ENCODE measurements at places on chromosomes 12 and 14.

DNA sequence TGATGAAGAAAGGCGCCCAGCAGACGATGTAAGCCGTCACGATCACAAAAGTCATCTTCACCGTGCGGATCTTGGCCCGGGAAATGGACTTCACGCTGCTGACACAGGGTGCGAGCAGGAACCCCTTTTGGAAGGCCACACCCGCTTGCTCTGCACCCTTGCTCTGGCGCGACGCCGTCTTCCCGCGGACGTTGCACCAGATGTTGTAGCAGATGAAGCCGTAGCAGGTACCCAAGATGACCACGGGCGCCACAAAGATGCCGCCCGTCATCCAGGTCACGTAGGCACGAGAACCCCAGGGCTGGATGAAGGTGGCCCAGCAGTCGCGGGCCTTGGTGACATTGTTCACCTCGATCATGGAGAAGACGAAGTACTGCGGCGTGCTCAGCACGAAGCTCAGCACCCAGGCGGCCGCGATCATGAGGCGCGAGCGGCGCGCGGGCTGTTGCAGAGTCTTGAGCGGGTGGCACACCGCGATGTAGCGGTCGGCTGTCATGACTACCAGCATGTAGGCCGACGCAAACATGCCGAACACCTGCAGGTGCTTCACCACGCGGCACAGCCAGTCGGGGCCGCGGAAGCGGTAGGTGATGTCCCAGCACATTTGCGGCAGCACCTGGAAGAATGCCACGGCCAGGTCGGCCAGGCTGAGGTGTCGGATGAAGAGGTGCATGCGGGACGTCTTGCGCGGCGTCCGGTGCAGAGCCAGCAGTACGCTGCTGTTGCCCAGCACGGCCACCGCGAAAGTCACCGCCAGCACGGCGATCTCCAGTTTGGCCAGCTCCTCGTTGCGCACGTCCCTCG is 890 bp downstream of the AVPR1A start:
- DNase-seq: peak; percentile 8

DNA sequence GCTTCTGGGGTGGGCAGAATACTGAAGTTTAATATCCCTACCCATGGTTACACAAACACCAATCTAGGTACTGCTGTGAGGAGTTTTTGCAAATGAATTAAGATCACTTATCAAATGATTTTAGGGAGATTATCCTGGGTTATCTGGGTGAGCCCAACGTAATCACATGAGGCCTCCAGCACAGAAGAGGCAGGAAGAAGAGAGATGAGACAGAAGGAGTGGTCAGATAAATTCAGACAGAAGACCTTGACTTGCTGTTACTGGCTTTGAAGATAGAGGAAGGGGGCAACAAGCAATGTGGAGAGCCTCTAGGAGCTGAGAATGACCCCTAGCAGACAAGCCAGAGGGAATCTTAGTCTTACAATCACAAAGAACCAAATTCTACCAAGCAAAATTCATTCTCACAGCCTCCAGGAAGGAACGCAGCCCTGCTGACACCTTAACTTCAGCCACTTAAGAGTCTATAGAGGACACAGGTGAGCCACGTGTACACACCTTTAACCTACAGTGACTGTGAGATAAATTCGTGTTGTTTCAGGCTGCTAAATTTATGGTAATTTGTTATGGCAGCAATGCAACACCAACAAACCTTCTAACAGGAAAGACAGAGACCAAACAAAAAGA is 49.4 kb downstream of the FERMT2 start:
- no peak for DNase-seq

DNA sequence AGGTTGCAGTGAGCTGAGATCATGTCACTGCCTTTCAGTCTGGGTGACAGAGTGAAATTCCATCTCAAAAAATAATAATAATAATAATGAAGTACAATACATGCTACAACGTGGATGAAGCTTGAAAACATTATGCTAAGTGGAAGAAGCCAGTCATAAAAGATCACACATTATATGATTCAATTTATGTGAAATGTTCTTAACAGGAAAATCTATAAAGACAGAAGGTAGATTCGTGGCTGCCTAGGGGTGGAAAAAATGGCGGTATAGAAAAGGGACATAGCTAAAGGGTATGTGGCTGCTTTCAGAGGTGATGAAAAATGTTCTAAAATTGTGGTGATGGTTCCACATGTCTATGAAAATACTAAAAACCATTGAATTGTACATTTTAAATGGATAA is 41.0 kb upstream of the AMIGO2 start:
- DNase-seq: no peak

GRCh38 chr12:58496411-58497190 is 423.7 kb downstream of the LRIG3 start:
- no peak for DNase-seq

- DNase-seq: no peak
Observed at GRCh38 chr14:64201921-64202545, 92.1 kb downstream of the ESR2 start.

- no peak for DNase-seq
Observed at GRCh38 chr14:53368066-53368465, 214.9 kb upstream of the DDHD1 start.

- no peak for DNase-seq
Observed at GRCh38 chr14:102731871-102732800, 45.1 kb upstream of the TRAF3 start.

GRCh38 chr12:42180990-42181596 is 36.4 kb upstream of the GXYLT1 start:
- no peak for DNase-seq

GRCh38 chr12:81956468-81956860 is 197.3 kb upstream of the PPFIA2 start:
- no peak for DNase-seq

- DNase-seq: no peak
Observed at GRCh38 chr12:14995583-14996425, 23.0 kb downstream of the PDE6H start.

GRCh38 chr14:75715926-75716780 is 55.1 kb downstream of the TTLL5 start:
- no peak for DNase-seq

DNA sequence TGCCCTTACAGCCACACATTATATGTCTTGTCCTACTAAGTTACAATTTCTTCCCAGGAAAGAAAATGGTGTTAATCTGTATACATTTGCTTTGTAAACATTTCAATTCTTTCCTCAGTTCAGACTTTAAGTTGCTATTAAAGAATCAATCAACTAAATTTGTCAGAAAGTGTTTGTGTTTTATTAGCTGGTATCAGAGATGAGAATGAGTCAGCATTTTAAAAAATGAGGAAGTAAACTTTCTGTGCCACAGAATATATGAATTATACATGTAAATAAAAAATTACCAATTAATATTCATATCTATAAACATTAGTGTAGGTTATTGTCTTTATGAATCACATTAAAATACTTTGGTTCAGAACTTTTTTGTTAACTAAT is 82.0 kb downstream of the LMO3 start:
- DNase-seq: no peak

DNA sequence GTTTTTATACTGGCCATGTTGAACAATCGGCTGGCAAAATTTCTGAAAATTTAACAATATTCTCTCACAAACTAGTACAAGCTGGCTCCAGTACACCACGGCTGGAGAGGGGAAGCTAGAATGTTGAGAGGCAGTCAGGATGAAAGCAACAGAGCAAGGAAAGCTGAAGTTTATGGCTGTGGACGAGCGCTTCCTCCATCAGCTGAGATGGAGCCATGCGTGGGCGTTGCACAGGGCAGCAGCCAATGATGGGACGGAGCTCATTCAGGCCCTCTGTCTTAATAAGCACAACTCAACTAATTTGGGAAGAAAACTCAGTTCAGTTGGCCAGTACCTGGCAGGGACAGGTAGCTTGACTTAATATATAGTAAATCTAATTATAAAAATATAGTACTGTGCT is 14.1 kb upstream of the DCP1B start:
- DNase-seq: no peak

GRCh38 chr12:19223018-19223417 is 93.5 kb downstream of the PLEKHA5 start:
- no peak for DNase-seq

DNA sequence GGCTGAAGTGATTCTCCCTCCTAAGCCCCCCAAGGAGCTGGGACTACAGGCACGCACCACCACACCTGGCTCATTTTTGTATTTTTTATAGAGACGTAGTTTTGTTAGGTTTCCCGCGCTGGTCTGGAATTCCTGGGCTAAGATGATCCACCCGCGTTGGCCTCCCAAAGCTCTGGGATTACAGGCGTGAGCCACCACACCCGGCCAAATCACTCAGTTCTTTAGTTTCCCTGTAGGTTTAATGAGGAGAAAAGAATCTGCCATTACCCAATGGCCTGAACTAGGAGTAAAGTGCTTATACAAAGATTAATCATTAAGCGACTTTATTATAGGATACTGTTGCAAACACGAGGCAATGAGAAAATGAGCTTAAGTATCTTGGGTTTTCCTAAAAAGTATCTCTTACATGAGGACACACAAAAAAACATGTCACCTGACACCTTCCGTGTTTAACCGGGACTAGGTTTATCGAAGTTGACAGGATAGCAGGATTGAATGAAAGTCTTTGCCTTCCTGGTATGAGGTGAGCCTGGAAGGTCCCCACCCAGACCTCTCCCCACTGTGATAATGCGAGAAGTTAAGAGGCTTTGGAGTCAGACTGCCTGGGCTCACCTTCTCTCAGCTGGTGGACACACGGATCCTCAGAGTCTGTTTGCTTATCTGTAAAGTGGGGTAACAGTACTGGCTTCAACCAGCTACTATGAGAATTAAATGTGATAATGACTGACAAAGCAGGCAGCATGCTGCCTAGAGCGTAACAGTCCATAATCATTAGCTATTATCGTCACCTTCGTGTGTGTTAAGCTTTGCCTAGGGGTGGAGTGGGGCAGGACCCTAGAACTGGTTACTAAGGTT is 133.5 kb upstream of the KRAS start:
- DNase-seq: peak; percentile 47

GRCh38 chr12:53616950-53617349 is 9.2 kb downstream of the ATF7 start:
- no peak for DNase-seq

GRCh38 chr12:7571257-7571656 is 67.7 kb upstream of the CD163 start:
- DNase-seq: no peak

DNA sequence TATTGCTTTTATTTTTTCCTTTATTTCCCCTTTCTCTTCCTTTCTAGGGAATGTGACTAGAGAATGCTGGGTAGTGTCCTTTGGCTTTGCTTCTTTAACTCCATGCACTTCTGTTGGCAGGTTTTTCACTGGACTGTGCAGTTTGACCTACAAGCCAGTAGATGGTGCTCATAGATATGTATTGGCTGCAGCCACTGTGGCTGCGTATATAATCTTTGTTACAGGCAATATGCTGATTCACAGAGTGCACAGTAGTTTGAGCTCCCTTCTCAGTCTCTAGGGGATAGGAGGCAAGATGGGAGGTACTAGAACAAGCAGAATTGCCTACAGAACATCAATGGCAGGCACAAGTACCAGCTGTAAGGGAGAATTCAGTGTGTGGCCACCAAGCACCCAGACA is 503.5 kb downstream of the LRFN5 start:
- DNase-seq: no peak

GRCh38 chr12:124581307-124582107 is 14.1 kb upstream of the NCOR2 start:
- no peak for DNase-seq

- no peak for DNase-seq
Observed at GRCh38 chr12:587132-588023, 75.9 kb downstream of the NINJ2 start.

DNA sequence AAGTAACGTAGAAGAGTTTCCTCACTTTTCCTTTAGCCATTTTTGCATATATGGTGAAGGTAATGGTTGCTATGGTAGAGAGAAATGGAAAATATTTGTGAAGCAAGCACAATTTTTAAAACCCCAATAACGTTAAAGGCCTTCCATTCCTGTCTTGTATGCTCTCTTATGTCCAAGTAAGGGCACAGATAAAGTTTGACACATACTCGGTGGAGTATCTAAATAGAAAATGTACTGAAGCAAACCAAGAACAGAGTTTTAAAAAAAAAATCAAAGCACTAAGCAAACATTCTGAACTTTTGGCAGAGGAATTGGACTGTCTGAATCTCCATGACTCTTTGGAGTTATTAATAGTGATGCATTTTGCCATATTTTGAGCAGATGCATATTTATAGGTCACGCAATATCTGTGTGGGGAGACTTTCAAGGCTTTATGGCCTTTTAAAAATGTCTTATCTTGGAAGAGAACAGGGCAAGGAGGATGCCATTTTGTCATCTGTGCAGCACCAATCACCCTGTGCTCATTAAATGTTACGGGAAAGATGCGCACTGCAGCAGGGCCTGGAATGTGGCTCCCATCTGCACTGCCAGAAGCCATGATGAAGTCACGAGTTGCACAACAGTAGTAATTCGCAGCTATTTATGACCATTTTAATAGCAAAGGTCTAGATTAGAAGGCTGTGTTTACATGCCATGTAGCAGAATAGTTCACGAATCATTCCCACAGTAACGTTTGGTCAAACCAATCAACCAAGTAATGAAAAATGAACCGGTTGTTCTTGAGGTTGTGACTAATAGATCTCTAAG is 23.3 kb upstream of the AMIGO2 start:
- no peak for DNase-seq

GRCh38 chr12:56193025-56193578 is 3.8 kb upstream of the SMARCC2 start:
- peak; percentile 88 for DNase-seq

GRCh38 chr12:46439793-46440511 is 67.4 kb upstream of the SLC38A2 start:
- no peak for DNase-seq

GRCh38 chr12:78035901-78036606 is 205.4 kb downstream of the NAV3 start:
- DNase-seq: no peak

GRCh38 chr14:34965912-34966311 is 16.9 kb upstream of the SRP54 start:
- DNase-seq: no peak

DNA sequence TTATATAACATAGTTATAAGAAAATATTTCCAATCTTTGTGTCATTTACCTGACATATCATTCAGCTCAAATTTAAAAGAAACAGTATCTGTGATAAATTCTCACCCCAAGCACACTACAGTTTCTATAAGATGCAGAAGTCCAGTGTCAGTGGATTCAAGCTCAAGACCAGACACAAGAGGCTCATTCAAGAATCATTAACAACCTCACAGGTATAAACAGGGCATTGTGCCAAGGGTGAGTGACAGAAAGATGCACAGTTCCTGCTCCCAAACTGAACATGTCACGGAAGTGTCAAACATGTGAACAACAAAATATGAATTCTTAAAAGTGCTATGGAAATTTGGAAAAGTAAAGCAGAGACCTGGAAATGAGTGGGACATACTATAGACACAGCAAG is 12.8 kb downstream of the ATP2B1 start:
- no peak for DNase-seq
